Left colon (tissue), 2 donors: ENCODE measurements at places on chromosomes 6 and 20. TPM values are rescaled to one million over a fixed set of nuclear protein-coding genes. Genes with fewer than 3 reads are reported as not detected.

DNA sequence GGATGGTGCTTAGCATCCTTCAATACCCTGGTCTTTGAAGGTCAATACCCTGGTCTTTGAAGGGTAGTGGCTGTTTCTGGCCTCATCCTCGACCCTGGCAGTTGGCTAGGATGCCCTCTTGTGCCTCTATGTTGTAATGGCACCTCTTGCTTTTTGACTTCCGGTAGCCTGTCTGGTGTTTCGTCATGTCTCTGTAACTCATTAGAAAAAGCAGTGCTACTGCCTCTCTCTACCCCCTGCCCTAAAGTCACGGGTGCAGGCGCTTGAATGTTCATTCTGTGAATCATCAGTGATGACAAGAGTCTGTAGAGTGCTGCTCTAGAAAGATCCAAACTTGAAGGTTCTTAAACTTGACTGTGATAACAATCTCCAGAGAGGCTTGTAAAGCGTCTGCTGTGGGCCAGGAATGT lies 28.3 kb downstream of the RSPO4 start:
- DNase-seq: peak; percentile 27

DNA sequence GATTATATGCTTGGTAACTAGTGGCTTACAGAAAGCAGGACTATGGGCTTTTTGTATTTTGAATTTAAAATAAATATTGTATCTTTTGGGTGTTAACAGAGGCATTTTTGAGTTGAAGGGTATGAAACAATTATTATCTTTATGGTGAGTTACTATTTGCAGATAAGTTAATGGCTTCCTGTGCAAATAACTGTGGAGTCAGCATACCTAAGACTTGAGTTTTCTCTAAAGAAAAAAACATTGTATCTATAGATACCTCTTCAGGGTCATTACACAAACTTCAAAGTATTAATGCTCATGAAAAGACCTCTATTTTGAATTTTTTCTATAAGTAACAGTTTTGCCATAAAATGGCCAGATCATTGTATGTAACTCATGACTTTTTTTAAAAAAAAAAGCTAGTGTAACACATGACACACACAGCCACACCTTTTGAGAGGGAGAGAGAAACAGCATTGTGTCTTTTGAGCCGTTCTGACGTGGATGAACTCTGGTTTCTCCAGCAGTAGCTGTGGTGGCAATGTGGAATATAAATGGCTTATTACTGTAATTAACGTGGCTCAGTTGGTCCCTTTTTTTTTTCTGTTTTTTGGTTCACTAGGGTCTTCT lies 36.3 kb downstream of the PLEKHG1 start:
- no peak for DNase-seq

FOXS1 gene
- total RNA-seq: 0.45 TPM

TUBB gene
- total RNA-seq: 195 TPM

GRCh38 chr6:150730801-150731457 lies 131.2 kb downstream of the PLEKHG1 start:
- peak; percentile 77 for DNase-seq
